ENCODE measurements at places on chromosomes 5 and 9. TPM values are rescaled to one million over a fixed set of nuclear protein-coding genes. Genes with fewer than 3 reads are reported as not detected.
A peak's percentile ranks its signal among the peaks of the same experiment; 100 is the strongest.

DNA sequence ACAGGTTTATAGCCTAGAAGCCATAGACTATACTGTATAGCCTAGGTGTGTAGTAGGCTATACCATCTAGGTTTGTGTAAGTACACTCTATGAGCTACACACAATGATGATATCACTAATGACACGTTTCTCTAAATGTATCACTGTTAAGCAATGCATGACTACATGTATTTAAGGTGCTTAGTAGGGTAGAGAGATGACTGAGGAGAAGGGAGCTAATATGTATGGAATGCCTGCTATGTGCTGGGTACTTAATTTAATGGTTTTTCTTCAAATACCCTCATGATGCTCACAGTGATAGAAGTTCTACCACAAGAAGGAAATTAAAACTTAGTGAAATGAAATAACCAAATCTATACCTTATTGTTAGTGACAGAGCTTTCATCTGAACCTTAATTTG is 1785.5 kb downstream of the EFNA5 start:
- no peak for DNase-seq

- no peak for DNase-seq
Measured at GRCh38 chr9:133186736-133187135, 22.3 kb downstream of the OBP2B start.

The RANBP3L gene
- total RNA-seq: not detected

DNA sequence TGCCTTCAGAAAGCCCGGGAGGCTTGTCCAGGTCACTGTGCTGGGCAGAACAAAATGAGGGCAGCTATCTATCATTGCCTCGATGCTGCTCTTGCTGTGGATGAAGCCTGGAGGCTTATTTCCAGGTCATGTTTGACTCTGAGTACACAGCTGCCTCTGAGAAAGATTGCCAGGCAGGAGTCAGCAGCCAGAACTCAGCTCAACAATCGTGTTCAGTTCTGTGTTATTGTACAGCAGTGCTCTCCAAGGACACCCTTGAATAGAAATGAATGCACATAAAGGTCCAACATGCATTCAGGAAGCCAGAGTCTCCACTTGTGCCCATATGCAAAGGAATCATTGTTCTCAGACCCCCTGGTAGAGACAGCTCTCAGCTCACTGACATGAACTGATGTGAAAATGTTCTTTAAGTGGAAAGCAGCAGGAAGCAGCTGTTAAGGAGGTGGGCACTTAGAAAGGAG is 61.7 kb upstream of the ZFR start:
- no peak for DNase-seq

DNA sequence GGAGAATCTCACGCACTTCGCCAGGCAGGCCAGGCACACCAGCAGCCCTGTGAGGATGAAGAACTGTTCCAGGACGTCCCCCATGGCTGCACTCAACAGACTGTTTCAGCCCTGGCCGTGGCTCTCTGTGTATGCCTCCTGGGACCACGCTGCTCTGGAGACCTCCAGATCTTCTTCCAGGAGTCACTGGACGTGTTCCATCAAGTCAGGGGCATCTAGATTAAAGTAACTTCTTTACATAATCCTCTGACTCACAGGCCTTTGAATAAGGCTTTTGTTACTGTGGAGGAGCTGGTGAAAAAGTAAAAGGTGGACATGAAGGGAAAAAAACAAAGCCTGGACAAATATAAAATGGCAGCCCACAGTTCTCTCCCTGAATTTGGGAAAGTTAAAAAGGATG is at the start of gene HSD17B3:
TSS of gene HSD17B3 (minus strand) at position 156 of the 400 bp plus-strand sequence. CDS start at position 84, 72 bp downstream.
- DNase-seq: no peak

- peak; percentile 75 for DNase-seq
Measured at GRCh38 chr9:36862206-36863145, 171.6 kb downstream of the PAX5 start.

The PCDHB11 gene
- total RNA-seq: 10.6 TPM

The TOR2A gene
- 27.5 TPM for total RNA-seq

DNA sequence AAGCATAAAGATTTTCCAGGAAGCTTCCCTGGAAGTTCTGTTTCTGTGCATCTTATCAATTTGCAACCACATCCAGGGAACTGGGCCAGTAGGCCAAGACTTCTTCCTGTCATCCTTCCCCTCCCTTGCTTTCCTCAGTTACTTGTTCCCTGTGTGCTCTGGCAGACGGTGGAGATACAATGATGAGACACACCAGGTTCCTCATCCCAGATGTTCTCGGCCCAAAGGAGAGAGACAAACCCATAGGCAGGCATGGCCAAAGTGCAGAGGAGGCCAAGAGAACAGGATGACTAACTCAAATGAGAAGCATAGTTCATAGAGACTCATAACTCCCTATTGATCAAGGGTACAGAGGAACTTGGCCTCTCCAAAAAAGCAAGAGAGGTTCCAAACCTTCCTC is 652.6 kb downstream of the CCDC171 start:
- DNase-seq: no peak
